ENCODE measurements at places on chromosomes 16 and 17.

DNA sequence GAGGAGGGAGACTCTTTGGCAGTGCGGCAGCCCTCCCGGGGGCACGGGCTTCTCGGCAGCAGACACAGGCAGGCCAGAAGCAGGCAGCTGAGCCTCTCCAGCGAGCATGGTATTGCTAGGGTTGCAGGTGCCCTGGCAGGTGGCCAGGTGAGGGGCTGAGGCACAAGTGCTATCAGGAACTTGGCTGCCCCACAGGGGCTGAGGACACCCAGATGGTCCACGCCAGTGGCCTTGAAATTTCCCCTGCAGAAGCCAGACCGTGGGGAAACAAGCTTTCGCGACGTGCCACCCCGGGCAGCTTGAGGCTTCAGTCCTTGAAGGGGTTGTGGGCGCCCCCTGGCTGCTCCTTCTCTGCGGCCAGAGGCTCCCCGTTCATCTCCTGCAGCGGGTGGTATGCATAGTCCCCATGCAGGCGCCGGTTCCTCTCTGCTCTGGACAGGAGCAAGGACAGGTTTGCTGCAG is 8.5 kb downstream of the NAGPA start:
- DNase-seq, result peak; percentile 1

DNA sequence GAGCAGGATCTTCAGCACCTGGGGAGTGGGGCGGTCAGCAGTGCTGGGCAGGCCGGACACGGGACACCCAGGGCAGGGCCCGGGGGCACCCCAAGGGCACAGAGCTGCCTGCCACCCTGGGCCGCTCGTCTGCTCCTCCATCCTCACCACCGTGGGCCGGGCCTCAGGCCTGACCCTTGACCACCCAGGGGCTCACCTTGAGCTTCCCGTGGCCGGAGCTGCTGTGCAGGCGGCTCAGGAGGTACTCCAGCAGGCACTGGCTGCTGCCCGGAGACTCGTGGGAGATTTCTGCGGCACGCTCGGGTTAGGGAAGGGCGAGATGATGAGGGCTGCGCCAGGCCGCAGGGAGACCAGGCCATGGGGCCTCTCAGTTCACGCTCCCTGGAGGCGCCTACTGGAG is 2.1 kb downstream of the TEPSIN start:
- no peak for DNase-seq

- DNase-seq, result no peak
Observed at GRCh38 chr17:80364091-80364691, 50.8 kb upstream of the ENDOV start.

DNA sequence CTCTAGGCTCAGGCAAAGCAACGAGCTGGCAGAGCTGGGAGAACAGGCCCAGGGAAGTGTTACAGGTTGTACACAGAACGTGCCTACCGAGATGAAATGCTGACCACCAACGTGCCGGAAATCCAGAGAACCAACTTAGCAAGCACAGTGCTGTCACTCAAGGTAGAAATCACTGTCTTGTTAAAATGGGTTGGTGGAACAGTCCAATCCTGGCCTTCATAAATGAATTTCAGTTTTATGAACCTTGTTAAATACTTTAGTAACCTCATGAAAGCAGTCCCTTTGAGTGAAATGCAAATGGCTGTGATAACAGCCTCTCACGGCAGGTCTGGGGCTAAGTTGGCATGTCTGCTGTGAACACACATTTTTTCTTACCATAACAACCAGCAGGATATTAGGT is 29.0 kb downstream of the ETV4 start:
- DNase-seq, result no peak

DNA sequence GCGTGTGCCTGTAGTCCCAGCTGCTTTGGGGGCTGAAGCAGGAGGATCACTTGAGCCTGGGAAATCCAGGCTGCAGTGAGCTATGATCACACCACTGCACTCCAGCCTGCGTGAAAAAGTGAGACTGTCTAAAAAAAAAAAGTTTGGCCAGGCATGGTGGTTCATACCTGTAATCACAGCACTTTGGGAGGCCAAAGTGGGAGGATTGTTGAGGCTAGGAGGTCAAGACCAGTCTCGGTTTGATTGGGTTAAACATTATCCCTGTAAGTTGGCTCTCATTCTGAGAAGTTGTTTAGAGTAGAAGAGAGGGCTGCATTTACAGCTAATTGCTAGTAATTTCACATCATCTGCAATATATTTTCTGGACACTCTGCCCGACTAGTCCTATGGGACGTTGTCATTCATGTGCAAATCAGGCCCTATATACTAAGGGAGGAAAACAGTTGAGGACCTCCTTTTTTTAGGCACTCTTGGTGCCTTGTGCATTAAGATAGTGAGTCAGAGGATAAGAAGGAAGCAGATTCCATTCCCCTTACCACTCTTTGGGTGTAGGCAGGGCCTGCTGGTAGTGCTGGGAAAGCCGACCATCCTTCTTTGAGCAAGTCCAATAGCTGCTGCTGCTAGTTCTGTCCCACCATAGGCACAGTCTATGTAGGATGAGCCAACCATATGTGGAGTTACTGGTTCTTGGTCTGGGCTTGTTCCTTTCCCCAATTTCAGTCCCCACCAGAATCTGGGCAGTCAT is 18.7 kb downstream of the HMOX2 start:
- DNase-seq, result no peak

DNA sequence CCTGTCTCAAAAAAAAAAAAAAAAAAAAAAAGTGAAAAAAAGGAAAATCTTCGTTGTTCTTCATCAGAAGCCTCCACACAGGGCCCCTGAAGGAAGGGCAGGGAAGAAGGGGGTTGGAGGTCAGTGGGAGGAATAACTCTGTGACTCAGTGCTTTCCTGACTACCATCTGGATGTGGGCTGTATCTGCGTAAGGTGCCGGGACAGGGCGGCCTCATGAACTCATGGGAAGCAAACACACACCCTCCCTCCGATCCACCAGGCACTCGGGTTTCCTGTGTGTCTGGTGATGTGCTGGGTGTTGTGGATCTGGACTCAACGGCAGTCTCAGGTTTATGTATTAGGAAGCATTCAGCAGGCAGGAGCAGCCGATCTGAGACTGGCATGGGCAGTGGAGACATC is 691.6 kb downstream of the WWOX start:
- no peak for DNase-seq

GRCh38 chr17:52546493-52546892 is 388.0 kb upstream of the CA10 start:
- no peak for DNase-seq

- no peak for DNase-seq
Observed at GRCh38 chr17:2061441-2061958, 6.6 kb downstream of the HIC1 start.

DNA sequence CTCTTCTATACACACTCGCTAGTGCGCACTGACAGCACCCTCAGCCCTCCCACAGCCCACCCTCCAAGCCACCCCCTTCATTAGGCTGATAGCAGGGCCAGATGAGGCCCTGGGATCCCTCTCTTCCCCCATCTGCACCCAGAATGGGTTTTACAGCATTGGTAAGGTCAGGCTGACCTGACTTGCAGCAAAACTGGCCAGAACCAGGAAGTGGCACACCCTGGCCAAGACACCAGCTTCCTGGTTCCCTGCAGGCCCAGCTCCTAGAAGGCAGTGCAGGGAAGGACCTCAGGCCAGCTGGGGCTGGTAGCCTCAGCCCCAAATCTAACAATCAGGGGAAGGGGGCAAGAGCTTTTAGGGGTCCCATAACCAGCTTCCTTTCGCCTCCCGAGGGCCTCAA is 50.0 kb upstream of the MRPS23 start:
- DNase-seq, result no peak

- DNase-seq, result no peak
Observed at GRCh38 chr16:27224271-27224737, 21.0 kb downstream of the KDM8 start.

DNA sequence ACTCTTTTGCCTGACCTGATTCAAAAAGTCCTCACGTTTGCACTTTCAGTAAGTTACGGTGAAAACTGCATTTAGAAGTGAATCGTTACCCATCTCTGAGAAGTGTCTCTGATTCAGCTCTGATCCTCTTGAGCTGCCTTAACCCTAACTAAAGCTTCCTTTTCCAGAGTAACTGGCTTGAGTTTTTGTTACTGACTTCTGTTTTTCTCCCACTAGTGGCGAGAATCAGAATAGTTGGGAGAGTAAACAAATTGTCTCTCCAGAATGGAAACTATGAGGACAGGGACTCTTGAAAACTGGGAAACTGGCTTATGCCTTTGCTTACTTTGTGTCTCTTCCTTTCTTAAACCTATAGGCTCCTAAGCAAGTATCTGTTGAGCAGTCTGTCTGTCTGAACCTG is 31.3 kb upstream of the KPNB1 start:
- DNase-seq, result no peak

DNA sequence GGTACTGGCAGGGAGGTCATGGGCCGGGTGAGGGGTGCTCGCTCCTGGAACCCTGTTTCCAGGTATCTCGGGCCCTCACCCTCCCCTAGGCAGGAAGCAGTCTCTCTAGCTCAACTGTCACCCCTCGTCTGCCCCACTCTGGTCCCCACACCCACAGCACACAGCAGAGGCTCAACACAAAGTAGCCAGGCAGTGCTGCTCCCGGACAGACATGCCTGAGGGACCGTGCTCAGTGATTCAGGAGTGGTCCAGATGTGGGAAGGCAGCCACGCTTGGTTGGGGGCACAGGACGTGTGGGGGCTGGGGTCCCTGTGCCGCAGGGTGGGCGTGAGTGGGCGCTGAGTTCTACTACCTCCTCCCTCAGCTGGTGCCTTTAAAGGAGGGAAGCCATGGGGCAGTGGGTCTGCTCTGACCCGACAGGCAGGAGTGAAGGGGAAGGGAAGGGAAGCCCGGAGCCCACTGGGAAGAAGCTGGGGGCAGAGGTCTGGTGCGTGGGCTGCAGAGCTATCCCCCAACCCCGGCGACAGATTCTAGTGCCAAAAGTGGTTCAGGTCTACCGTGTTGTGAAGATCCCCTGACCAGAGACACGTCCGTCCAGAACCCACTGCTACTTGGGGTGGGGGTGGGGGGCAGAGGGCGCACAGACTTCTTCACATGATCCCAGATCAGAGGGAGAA is 11.8 kb downstream of the SLC16A3 start:
- no peak for DNase-seq

DNA sequence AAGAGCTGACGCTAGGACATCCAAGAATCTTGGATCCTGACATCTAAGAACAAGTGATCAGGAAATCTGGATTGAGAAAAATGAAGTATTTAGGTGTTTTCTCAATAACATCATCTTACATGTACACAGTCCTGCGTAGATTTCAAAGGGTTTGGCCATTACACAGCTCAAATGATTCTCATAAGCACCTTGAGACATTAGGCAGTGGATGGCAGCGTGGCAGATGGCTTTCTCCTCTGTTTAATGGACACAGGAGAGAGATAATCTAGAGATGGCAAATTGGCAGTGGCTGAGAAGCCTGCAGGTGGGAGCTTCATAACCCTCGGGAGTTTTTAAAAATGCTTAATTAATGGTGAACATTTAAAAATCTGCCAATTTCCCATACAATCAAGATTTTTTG is 137.5 kb downstream of the ZFHX3 start:
- no peak for DNase-seq

GRCh38 chr16:62664566-62664965 is 628.3 kb upstream of the CDH8 start:
- DNase-seq, result no peak

- DNase-seq, result no peak
Observed at GRCh38 chr16:11459722-11460121, 114.5 kb downstream of the RMI2 start.

- no peak for DNase-seq
Observed at GRCh38 chr16:86303787-86304678, 206.3 kb upstream of the FOXF1 start.

DNA sequence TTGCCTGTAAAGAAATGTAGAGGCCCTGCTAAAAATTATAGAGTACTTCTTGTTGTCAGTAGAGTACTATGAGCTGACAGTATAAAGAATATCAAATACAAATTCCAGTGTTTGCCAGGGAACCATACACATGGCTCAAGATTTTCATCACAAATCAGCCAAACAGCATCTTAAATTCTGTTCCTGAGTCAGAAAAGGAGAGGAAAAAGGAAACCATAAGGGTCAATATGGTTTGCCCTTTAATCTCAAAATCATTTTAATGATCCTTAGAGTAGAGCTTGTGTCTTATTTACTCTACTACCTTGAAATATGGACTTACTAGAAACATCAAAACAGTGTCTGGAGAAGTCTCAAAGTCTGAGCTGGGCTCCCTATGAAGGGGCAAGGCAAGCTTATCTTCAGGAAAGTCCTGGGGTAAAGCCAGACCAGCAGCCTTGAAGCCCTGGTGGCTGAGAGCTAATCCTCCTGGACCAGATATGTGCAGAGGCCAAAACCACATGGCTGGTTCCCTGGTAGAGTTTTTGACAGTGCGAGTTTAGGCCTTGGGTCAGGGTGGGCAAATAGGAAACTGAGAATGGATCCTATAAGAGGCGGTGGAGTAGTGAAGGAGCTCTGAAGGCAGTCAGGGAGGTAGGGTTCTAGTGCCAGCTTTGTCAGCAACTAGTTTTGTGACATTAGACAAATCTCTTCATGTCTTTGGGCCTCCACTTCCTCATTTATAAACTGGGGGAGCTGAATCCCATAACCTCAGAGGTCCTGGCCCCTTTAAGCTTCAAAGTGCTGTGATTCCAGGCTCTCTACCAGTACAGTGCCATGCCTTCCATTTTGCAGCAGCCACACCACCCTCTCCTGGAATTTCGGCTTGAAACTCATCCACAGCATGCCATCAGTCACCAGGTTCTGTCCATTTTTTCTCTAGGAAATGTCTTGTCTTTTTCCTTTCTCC is 38.9 kb downstream of the MRTFB start:
- DNase-seq, result no peak

DNA sequence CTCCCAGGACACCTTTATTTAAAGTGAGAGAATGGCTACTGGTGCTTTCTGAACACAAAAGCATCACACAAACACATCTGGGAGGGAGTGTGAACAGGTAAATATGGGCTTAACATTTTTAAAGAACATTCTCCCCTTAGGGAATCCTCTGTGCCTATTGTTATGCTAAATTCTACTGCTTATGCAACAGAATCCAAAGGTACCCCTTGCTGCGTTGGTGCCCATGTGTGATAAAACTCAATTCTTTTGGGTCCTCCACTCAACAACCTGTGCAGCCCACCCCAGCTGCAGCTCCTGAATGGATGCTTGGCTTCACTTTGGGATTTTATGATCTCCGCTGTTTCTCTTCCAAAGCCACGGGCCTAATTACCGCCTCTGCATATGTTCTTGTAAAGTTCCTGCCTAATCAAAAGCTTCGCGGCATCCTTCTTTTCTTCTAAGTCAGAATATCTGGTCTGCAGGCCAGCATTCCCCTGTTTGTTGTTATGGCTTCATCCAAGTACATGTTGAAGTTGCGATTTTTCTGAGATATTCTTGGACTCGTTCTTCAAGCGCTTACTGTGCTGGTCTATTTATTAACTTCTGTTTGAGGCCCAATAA is 23.9 kb downstream of the RHBDL3 start:
- DNase-seq, result no peak

GRCh38 chr16:3458278-3458851 is 14.9 kb downstream of the NAA60 start:
- no peak for DNase-seq

DNA sequence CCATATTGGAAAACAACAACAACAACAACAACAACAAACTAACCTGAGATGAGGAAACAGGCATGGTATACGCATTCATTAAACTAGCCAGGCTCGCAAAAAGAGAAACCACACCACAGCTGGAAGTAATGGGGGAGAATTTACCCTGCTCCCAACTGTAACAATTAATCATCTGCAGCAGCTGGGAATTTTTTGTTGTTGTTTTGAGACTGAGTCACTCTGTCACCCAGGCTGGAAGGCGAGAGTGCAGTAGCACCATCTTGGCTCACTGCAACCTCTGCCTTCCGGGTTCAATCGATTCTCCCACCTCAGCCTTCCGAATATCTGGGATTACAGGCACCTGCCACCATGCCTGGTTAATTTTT is 16.3 kb downstream of the PRPSAP1 start:
- DNase-seq, result no peak
